ENCODE measurements at places on chromosomes 16 and 17.

GRCh38 chr16:90032674-90033331 lies 13.5 kb upstream of the DBNDD1 start:
- DNase-seq = no peak

DNA sequence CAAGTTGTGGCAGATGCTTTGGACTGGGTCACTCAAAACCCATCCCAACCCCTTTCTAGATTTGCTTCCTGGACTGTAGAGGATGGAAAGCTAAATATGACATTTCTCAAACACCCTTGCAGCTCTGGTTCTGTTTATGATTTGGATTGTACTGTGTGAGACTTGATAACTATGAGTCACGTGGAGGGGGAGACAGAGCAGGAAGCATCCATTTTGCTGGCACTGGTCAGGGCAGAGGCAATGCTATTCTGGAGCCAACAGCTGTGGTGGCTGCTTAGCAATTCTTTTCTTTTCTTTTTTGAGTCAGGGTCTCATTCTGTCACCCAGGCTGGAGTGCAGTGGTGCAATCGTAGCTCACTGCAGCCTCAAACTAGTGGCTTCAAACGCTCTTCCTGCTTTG lies 13.6 kb upstream of the TERF2 start:
- DNase-seq = no peak

DNA sequence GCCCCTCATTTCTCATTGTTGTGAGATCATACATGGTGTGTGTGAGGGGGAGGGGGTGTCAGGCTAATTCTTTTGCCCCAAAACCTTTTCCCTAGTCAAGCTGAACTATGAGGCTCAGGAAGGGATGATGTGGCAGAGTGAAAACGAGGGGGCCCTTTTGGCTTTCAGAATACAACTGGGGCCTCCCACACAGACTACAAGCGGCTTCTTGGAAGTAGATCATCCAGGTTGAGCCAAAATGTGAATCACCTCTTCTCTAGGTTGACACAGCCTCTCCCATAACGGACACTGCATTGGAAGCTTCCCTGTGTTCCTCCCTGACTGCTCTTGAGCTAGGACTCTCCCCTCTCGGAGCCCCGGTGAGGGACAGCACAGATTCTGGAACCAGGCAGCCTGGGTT lies 2.3 kb upstream of the ALKBH5 start:
- DNase-seq = peak; percentile 63

DNA sequence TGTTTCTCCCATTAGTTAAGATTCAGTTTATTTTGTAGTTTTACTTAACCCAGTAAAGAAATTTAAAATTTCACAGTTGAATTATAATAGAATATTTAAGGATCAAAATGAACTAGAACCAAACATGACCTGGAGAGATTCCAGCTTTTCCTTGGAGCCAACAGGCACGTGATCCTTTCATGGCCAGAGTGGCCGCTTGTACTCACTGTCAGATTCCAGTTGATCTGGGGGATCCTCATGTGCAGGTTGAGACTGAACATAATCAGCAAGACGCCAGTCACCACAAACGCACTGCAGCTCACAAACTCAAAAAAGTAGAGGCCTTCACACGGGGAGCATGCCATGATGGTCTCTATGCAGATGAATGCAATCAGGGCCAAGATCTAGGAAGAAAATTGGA lies 31.7 kb downstream of the CMTM3 start:
- DNase-seq = no peak

DNA sequence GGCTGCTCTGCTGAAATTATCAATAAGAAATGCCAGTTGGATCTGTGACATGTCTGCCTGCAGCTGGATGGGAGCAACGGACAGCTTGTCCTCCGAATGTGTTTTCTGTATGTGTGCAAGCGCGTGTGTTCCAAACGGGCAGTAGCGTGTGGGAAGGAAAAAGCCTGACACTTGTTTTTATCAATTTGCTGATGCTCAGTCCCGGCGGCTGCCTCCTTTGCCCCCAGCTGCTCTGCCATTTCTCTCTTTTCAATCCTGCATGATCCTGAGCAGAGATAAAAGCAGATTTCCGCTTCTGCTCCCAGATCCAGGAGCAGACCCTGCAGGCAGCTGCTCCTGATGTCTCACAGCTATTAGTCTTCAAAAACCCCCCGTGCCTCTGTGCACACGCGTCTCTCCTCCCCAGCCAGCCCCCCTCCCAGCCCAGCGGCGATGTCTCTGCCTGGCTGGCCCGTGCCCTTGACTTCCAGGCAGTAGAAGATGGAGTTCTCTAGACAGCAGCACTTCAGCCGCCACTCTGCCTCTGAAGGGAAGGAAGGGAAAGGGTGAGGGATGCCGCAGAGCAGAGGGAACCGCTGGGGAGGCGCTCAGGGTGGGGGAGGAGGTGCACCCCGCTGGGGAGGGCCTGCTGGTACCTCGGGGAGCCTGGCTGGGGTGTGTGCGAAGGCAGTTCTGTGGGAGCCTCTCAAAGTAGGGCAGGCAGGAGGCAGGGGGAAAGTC lies 4.1 kb downstream of the PRCD start:
- DNase-seq = no peak

GRCh38 chr16:19474617-19475016 lies 47.3 kb downstream of the GDE1 start:
- no peak for DNase-seq

DNA sequence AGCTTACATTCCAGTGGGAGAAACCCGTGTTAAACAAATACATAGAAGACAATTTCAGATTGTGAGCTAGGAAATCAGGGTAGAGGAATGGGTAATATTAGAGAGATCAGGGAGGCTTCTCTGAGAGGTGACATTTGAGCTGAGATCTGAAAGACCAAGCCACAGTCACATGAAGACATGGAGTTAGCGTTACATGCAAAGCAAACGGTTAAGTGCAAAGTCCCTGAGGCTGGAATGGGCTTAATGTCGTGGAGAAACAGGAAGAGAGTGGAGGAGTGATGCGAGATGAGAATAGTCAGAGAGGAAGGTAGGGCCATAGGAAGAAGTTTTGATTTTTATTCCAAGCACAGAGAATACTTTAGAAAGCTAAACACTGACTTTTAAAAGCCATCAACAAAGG lies 246.1 kb downstream of the IRX3 start:
- no peak for DNase-seq

GRCh38 chr17:58637011-58637570 lies 54.8 kb downstream of the TEX14 start:
- DNase-seq = no peak

DNA sequence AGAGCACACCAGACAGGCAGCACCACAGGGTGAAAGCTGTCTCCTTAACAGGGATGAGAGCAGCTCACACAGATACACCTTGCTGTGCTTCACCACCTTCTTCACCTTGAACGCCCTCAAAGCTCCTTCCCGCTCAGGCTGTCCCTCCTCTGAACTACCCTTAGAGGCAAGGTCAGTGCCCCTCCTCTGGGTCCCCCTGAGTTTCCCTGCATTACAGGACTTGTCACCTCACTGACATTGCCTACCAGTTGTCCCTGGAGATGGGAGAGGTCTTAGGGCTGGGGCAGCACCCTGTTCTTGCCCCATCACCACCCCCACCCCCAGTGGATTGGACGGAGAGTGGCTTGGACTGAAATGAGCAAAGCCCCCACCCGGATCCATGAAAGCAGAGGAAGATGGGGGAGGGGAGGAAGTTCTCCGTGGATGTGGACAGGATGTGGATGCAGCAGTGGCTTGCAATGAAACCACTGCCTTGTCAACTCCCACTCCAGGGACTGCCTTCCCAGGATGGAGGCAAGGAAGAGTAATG lies 73.2 kb upstream of the CDH5 start:
- DNase-seq = no peak

DNA sequence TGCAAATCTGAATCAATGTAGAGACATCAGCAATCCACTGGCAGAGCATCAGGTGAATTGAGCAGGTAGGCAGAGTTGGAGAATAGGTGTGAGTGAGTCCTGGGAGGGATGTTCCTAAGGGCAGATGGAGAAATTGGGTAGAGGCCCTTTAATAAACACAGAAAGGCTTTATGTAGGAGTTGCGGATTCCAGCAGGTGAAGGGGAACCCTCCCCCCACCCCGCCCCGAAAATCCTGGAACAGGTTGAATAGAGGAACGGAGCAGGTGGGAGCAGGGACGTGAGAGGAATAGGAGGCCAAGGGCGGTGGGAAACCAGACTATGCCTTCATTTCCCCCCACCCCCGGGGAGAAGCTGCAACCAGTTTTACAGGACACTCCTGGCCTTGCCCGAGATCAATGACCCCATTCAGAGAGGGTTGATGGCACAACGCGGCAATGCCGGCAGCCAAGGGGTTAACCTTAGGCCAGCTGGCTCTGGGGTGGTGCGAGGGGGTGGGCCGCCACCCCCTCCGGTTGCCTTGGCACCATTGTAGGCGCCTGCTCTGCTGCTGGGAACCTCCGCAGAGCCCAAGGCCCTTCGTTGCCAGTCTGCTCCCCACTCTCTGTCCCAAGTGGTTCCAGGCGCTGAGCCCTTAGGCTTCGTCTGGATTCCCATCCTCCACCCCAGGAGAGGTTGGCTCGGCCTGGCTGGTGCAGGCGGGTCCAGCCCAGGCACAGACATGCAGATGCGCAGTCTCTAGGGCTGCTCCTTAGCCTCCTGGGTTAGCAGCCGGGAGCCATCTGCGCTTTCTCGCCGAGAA lies 814 bp upstream of the RUNDC3A start:
- no peak for DNase-seq

- DNase-seq = peak; percentile 82
Measured at GRCh38 chr16:69396187-69397061, 10.6 kb upstream of the TERF2 start.

- DNase-seq = no peak
Measured at GRCh38 chr17:34847938-34848337, 113.3 kb downstream of the CCT6B start.

DNA sequence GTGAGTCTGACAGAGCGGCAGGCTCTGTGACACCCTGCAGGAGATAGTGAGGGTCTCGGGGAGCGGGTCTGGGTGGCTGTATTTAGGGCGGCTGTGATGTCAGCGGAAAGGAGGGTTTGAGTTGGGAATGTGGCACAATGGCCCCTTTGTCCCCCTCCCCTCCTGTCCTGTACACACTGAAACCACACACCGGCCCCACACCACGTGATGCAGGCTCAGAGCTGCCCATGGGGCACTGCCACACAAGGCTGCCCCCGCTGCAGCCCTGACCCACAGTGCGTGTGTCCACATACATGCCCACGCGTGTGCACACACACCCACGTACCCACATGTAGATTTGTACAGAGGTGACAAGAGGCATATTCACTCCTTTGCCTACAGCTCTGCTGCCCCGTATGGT lies 15.3 kb downstream of the SGCA start:
- DNase-seq = no peak

DNA sequence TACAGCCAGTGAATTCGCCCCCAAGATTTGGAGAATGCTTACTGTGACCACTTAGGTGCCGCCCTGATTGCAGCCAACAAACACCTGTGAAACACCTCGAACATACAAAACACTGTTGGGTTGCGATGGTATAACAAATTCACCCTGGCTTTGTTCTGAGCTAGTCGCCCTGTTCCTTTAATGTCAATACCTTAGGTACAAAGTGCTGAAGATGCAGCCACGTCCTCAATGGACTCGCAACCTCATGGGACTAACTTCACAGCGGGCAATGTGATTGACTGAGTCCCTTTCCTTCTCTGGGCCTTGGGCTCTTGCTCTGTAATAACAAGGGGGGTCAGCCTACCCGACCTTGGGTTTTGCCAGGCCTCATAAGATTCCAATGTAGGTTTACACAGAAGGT lies 28.9 kb upstream of the GOSR2 start:
- no peak for DNase-seq

DNA sequence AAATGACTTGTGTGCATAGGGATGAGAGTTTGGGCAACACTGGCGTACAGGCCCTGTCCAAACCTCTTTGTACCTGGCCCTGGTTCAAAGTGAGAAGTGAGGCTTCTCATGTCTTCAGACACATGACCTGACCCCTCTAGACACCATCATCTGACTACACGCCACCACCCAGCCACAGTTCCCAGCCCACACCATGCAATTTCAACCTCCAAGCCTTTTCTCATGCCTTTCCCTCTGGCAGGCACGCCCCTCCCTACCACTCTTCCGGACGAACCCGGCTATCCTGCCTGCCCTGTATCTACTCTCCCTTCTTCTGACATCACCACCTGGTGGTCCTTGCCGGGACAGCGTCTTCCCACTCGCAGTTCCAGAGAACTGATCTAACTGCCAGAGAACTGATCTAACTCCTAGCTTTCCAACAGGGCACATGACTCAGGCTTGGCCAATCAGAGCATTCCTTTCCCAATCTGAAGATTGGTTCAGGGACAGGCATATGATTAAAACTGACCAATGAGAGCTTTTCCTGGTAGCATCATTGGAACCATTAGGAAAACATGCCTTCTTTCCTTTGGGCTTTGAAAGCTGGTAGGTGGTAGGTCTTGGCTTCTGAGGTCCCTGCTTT lies 27.1 kb upstream of the IL21R start:
- DNase-seq = peak; percentile 62

- no peak for DNase-seq
Measured at GRCh38 chr16:50251375-50252081, 14.8 kb upstream of the ADCY7 start.

- DNase-seq = no peak
Measured at GRCh38 chr17:83154311-83155127, 75.1 kb downstream of the METRNL start.

DNA sequence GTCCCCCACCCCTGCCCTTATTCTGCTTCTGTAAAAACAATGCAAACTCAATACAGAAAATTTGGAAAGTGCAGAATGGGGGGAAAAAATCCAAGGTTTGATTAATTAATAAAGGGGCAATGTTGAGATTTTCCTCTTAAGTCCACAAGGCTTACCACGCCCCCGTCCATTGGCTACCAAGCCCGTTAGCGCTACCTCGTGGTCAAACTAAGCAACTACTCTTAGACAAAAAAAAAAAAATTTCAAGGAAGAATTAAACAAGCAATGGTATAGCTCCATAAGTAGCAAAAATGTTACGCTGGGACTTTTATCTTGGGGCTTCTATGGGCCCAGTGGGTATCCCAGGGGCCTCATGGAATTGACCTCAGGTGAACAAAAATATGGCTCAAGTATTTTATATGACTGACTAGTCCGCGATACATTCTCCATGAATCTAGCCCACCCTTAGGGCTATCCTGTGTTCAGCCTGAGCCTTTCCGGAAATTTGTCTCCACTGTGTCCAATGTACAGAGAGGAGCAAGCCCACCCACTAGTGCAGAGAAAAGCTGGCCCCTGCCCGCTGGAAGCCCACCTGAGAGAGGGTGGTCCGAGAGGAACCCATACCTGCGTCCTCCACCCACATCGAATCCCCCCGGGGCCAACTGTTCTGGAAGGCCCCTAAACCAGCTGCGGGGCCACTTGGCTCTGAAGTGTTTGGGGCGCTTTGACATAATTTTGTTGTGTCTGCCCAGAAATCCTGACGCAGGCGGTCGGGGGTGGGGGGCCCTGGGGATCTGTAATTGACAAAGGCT lies 19.1 kb upstream of the TEX2 start:
- peak; percentile 63 for DNase-seq

All from stimulated activated CD4-positive, alpha-beta T cell treated with anti-CD3 and anti-CD28 coated beads, Interleukin-2, amount 100 ng/mL, for 24 hours (primary cell).